ENCODE measurements at places on chromosomes 3 and 15. TPM values are rescaled to one million over a fixed set of nuclear protein-coding genes. Genes with fewer than 3 reads are reported as not detected.

NEO1 gene
- 37.7 TPM for total RNA-seq

TF gene
- 1.1 TPM for total RNA-seq

EID1 gene
- total RNA-seq: 131 TPM

GAP43 gene
- total RNA-seq: not detected

GRM2 gene
- 0.11 TPM for total RNA-seq

COL8A1 gene
- total RNA-seq: not detected

CSTA gene
- 1.2 TPM for total RNA-seq

SLC12A6 gene
- 5.8 TPM for total RNA-seq

HAPLN3 gene
- 40.0 TPM for total RNA-seq

TMOD3 gene
- 59.3 TPM for total RNA-seq

ETV5 gene
- total RNA-seq: 27.0 TPM

WNT5A gene
- total RNA-seq: 0.64 TPM

SCG3 gene
- 0.20 TPM for total RNA-seq

ESYT3 gene
- total RNA-seq: 0.93 TPM

MANF gene
- 113 TPM for total RNA-seq

ACTC1 gene
- total RNA-seq: 0.52 TPM

XRN1 gene
- 8.5 TPM for total RNA-seq

UROC1 gene
- not detected for total RNA-seq

EFCAB12 gene
- 0.40 TPM for total RNA-seq

TIMP4 gene
- total RNA-seq: 14.6 TPM

RTP1 gene
- total RNA-seq: not detected

PPARG gene
- total RNA-seq: 40.6 TPM

HMCES gene
- total RNA-seq: 45.3 TPM

SEMA5B gene
- 0.45 TPM for total RNA-seq

PP2D1 gene
- total RNA-seq: not detected

ILDR1 gene
- total RNA-seq: not detected

CEP97 gene
- 7.3 TPM for total RNA-seq

CFAP100 gene
- not detected for total RNA-seq

AHSG gene
- total RNA-seq: not detected
